Trophoblast cell (in vitro differentiated cells and primary cell): ENCODE measurements at places on chromosomes 11 and 22.

DNA sequence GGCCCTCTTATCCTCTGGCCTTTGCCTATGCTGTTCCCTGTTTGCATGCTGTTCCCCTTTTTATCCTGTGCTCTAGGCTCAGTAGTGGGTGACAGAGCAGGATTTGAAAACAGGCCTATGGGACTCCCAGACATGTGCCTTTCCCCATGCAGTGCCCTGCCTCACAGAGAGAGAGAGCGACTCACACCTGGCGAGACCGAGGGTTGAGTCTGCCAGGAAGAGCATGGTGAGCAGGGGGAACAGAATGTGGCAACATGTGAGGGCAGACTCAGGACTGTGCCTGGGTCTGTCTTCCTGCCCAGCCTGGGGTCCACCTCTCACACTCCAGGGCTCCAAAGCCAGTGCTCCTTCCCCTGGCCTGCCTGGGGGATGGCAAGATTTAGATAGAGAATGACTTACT lies 75.0 kb downstream of the NFAM1 start:
- no peak for DNase-seq

DNA sequence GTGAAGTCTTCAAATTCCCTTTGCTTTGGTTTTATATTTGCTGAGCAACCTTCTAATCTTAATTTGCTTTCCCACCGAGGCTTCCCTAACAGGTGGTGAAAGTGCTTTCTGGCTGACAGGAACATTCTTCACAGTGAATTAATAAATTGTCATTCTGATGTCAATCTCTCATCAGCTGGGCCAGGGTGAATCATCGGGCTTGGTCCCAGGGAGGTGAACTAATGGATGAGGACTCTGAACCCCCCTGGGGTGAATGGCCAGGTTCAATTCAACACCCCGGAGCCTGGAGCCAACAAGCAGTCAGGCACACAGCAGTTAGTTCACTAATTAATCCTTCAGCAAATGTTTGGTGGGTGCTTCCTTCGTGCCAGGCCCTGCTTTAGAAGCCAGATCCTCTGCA lies 155.4 kb upstream of the PDGFD start:
- no peak for DNase-seq

GRCh38 chr11:20844630-20845029 lies 175.2 kb downstream of the NELL1 start:
- DNase-seq, result no peak

DNA sequence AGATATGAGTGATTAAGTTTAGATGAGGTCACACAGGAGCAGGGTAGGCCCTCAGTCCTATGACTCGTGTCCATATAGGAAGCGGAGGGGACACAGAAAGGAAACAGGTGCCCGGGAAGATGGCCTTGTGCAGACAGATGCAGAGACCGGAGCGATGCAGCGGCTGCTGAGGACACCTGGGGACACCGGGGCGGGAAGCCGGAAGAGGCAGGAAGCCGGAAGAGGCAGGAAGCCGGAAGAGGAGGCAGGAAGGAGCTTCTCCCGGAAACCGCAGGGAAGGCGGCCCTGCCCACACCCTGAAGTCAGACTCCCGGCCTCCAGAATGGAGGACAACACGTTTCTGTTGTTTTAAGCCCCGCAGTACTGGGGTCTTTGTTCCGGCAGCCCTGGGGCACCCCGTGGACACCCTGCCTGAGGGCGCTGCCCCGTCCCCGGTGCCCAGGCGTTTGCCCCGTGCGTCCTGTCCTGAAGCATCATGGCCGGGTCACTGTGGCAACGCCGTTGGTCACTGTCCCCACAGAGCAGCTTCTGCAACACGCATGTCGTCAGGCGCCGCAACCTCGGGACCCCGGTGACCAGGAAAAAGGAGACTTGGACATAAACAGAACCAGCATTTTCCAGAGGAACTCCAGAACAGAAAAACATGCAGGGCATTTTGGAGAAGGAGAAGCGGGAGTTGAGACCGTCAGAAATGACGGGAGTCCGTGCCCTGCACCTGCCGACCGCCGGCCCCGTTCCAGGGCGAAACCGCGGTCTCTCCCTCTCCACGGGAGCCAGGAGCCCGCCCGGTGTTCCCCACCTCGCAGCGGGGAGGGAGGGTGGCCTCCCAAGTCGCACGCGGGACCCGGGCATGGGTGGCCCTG lies 103.4 kb downstream of the BRD1 start:
- DNase-seq, result no peak

DNA sequence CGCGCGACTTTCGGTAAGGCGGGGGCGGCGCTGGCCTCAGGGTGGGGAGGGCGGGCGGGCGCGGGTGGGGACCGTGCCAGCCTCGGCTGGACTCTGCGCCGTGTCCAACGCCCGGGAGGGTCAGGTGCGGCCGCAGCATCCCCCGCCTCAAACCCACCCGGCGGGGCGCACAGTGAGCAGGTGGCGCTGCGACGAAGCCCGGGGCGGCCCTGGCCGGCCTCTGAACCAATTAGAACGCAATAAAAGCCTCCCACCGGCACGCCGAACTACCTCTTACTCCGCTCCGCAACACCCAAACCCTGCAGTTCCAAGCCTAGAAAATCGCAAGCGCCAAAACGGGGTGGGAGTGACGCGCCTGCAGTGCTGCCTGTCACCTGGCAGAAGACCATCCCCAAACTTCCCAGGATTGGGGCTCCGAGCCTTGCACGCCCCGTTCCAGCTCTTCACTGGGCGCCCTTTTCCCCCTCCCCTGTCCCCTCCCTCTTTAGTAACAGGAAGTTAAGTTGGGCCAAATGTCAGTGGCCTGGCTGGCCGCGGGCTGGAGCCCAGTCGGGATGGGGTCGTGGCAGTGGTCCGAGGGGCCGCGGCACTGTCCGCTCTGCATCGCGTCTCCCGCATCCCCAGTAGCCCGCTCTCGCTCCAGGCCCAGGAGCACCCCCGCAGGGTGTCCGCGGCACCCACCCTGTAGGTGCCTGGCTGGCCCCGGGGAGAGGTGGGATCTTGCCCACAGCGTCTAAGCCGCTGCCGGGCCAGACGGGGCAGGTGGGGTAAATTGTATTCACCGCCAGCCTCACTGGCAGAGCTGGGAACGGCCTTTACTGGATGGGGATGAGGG lies 541 bp downstream of the MICAL2 start:
- DNase-seq, result no peak

GRCh38 chr22:29917052-29917902 lies 34.3 kb downstream of the MTMR3 start:
- DNase-seq, result no peak

DNA sequence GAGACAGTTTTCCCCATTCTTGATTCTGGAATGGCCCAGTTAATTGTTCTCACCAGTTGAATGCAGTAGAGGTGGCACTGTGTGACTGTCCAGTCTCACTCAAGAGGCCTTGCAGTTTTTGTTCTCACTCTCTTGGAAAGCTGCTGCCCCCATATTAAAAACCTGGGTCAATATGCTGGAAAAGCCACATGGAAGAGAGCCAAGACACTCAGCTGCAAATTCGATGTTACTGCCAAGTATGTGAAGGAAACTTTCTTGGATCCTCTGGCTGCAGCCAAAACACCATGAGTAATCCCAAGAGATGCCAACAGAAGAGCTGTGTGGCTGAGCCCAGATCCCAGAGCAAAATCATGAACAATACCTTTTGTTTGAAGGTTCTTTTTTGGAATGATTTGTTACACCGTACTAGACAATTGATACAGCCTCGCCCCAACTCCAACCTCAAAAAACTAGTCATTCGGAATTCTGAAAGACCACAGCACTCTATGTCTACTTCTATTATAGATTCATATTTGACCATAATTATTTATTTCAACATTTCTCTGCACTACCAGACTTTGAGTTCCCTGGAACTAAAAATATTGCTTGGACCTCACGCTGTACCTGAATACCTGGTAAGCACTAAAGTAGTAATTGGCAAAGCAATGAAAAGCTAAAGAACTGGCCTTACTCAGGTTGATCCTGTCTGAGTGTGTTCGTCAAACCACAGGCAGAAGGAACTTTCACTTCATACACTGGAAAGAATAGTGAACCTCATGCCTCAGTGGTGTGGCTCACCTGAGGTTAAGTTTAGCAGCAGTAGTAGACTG lies 378.8 kb downstream of the ETS1 start:
- peak; percentile 22 for DNase-seq

- peak; percentile 35 for DNase-seq
Measured at GRCh38 chr22:27474112-27474571, 327.4 kb downstream of the MN1 start.
